ENCODE measurements at places on chromosomes 11 and 22. TPM values are rescaled to one million over a fixed set of nuclear protein-coding genes. Genes with fewer than 3 reads are reported as not detected.

DNA sequence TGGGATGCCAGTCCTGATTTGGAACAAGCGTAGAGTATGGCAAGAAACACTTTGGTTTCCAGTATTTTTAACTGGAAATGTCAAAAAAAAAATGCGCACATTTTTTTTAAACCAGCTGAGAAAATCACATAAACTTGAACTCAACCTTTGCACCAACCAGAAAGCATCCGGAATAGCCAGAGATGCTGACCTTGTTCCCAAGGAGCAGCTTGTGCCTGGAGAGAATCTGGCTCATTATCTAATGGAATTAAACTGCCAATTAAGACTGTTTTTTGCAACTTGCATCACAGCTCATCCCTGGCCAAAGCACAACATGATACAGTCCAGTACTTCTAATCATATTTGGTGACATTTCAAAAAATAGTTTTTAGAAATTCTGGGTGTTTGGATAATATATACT lies 8.4 kb upstream of the ETS1 start:
- no peak for DNase-seq
- H3K36me3 ChIP-seq = no peaks in the 10 kb centered on the region
- H3K4me1 ChIP-seq = no peaks in the 10 kb centered on the region
- H3K27ac ChIP-seq = no peak overlapping the region
- no peaks in the 10 kb centered on the region for H3K27me3 ChIP-seq

GRCh38 chr11:116807601-116808261 lies 15.4 kb downstream of the APOA4 start:
- no peak overlapping the region for H3K4me3 ChIP-seq
- no peaks in the 10 kb centered on the region for H3K36me3 ChIP-seq
- H3K27me3 ChIP-seq = no peaks in the 10 kb centered on the region
- no peak overlapping the region for H3K27ac ChIP-seq

KDM4E gene
- polyA plus RNA-seq = not detected

DNA sequence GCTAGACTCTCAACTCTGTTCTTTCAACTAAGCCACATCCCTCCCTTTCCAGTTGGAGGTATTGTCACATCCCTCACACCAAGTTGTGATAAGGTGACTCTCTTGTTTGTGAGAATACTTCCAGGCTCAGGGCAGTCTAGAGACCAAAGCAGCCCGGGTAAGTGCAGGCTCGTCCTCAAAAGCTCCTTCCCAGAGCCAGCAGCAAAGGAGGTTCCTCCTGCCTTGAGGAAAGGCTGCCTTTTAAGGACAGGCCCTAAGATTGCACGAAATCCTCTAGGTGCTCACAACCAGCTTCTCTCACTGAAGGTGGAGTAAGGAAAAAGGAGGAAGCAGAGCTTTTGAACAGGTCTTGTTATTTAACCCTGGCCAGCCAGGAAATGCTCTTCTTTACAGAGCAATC lies 53.4 kb downstream of the SMCO4 start:
- no peak for DNase-seq
- peaks cover 4% of the 10 kb centered on the region for H3K4me1 ChIP-seq
- H3K4me3 ChIP-seq = no peak overlapping the region
- no peaks in the 10 kb centered on the region for H3K36me3 ChIP-seq
- no peak overlapping the region for H3K27ac ChIP-seq

PHOX2A gene
- polyA plus RNA-seq = not detected

GRCh38 chr11:120339394-120339890 lies 3.2 kb downstream of the ARHGEF12 start:
- H3K27me3 ChIP-seq = no peaks in the 10 kb centered on the region
- H3K4me1 ChIP-seq = peaks cover 9% of the 10 kb centered on the region
- H3K4me3 ChIP-seq = peak overlapping the region; percentile 67
- DNase-seq = no peak

ACTN3 gene
- not detected for polyA plus RNA-seq

OR5AS1 gene
- not detected for polyA plus RNA-seq

- no peaks in the 10 kb centered on the region for H3K36me3 ChIP-seq
- no peak overlapping the region for H3K4me3 ChIP-seq
- H3K27ac ChIP-seq = no peak overlapping the region
- DNase-seq = no peak
- H3K27me3 ChIP-seq = no peaks in the 10 kb centered on the region
- no peaks in the 10 kb centered on the region for H3K4me1 ChIP-seq
Measured at GRCh38 chr11:2200957-2201519, 29.4 kb upstream of the TH start.

DNA sequence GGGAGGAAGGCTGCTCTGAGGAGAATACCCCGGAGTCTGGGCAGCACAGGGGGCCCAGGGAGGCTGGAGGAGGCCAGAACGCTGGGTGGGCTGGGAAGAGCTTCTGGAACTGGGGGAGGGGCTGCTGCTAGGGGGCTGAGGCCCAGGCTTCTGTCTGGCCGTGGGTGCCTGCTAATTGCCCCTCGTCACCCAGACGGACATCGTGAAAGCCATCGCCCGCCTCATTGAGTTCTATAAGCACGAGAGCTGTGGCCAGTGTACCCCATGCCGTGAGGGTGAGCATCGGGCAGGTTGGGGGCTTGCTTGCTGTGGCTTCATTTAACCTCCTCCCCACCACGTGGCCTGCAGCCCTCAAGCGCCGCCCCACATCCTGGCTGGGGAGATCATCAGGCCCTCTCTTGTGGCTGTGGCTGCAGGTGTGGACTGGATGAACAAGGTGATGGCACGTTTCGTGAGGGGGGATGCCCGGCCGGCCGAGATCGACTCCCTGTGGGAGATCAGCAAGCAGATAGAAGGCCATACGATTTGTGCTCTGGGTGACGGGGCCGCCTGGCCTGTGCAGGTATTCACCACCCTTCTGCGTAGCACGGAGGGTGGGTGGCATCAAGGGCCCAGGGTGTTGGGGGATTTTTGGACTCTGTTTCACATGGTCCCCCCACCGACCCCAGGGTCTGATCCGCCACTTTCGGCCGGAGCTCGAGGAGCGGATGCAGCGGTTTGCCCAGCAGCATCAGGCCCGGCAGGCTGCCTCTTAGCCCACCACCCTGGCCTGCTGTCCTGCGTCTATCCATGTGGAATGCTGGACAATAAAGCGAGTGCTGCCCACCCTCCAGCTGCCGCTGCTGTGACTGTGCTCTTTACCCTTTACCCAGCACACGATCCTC lies 5.2 kb downstream of the NDUFV1 start:
- H3K4me1 ChIP-seq = peaks cover 5% of the 10 kb centered on the region
- no peak for DNase-seq
- no peaks in the 10 kb centered on the region for H3K36me3 ChIP-seq
- no peak overlapping the region for H3K27ac ChIP-seq

DNA sequence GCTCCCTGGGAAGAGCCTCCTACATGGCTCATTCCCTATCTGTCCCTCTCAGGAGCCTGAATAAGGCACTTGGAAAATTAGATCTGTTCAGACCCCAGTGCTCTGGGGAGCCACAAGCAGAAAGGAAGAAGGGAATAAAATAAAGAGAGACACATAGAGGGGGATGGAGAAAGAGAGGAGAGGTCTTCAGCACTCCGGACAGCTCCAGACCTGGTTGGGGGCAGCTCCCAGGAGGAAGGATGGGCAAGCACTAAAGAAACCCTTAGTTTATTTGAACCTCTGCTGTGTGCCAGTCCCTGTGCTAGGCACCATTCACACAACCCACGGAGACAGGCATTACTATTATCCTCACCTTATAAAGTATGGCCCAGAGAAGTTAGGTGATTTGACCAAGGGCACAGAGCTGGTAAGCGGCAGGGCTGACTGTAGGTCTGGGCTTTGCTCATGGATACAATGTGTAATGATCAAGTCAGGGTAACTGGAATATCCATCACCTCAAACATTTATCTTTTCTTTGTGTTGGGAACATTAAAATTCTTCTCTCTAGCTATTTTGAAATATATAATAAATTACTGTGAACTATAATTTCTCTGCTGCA lies 53.7 kb upstream of the LRRC32 start:
- DNase-seq = no peak
- no peaks in the 10 kb centered on the region for H3K4me1 ChIP-seq
- H3K36me3 ChIP-seq = no peaks in the 10 kb centered on the region
- no peak overlapping the region for H3K27ac ChIP-seq
- H3K4me3 ChIP-seq = no peak overlapping the region

OR56B1 gene
- not detected for polyA plus RNA-seq

- no peaks in the 10 kb centered on the region for H3K27me3 ChIP-seq
- no peak for DNase-seq
- H3K4me1 ChIP-seq = no peaks in the 10 kb centered on the region
- H3K36me3 ChIP-seq = no peaks in the 10 kb centered on the region
- no peak overlapping the region for H3K4me3 ChIP-seq
Measured at GRCh38 chr11:84408946-84409411, 1122.8 kb upstream of the CCDC90B start.

DNA sequence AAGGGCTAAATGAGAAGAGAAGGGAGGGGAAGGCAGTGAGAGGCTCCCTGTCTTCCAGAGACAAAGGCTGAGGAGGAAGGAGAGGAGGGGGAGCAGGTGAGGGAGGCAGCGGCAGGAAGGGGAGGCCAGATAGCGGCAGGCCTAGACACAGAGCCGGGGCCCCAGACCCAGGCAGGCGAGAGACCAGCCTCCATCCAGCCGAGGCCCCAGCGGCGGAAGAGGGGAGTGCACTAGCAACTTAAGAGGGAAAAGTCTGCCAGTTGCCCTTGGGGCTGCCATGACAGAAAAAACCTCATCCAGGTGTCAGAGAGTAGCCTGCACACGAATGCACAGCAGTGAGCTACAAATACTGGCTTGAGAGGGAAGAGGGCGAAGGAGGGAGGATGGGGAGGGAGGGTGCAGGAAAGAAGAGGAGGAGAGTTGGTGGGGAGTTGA lies 46.7 kb downstream of the IGLL1 start:
- peaks cover 45% of the 10 kb centered on the region for H3K4me1 ChIP-seq
- peak; percentile 60 for DNase-seq
- no peaks in the 10 kb centered on the region for H3K36me3 ChIP-seq
- H3K27ac ChIP-seq = peak overlapping the region; percentile 88

DNA sequence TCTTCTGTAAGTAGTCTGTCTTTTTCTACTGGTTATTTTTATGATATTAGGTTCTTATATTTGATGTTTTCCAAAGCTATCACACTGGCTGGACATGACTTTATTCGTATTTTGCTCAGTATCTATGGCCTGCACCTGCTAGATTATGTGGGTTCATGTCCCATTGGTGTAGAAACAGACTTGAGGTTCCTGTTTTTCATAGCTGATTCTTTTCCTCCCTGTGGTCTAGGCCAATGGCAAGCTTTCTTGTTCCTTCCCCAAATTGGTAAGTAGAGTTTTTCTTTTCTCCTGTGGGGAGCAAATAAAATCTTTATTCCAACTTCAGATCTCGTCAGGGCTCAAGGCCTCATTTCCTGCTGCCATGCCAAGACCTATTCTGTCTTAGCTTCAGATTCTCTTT lies 30.2 kb upstream of the SWAP70 start:
- no peak overlapping the region for H3K4me3 ChIP-seq
- H3K27ac ChIP-seq = no peak overlapping the region
- no peaks in the 10 kb centered on the region for H3K27me3 ChIP-seq
- no peak for DNase-seq

APOL1 gene
- polyA plus RNA-seq = 75.9 TPM

DNA sequence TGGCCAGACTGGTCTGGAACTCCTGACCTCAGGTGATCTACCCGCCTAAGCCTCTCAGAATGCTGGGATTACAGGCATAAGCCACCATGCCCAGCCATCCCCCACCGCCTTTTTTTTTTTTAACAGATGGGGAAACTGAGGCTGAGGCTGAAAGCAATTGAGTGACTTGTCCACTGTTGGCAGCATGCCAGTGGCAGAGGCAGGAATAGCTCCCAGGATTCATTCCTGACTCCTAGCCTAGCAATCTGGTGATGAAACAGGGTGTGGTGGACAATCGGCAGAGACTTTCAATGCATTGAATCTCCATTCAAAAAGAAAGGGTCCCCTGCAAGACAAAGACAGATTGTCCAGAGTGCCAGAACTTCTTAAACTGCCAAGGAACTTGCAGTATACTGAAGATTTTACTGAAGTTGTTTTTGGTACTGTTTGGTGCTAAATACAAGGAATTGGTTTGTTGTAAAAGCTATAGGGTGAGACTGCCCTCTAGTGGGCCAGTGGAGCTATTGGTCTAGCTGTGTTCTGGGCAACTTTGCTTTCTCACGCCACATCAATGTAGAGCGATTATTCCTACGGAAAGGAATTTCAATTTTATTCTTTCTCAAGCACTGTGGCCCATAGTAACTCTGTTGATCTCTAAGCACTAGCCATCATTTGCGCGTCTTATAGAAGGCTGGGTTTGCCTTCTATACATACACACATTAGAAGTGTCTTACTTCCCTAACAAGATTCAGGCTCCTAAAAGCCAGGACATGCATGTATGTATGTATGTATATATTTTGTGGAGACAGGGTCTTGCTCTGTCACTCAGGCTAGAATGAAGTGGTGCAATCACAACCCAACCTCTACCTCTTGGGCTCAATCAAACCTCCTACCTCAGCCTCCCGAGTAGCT lies 21.0 kb downstream of the C22orf31 start:
- no peak overlapping the region for H3K4me3 ChIP-seq
- H3K4me1 ChIP-seq = peaks cover 9% of the 10 kb centered on the region
- no peak overlapping the region for H3K27ac ChIP-seq

INCENP gene
- polyA plus RNA-seq = 11.7 TPM

PAMR1 gene
- polyA plus RNA-seq = 1.2 TPM

GRCh38 chr11:120601536-120601935 lies 90.0 kb downstream of the GRIK4 start:
- no peaks in the 10 kb centered on the region for H3K27me3 ChIP-seq
- peaks cover 2% of the 10 kb centered on the region for H3K4me1 ChIP-seq
- peak; percentile 27 for DNase-seq

ATM gene
- 29.2 TPM for polyA plus RNA-seq

DNA sequence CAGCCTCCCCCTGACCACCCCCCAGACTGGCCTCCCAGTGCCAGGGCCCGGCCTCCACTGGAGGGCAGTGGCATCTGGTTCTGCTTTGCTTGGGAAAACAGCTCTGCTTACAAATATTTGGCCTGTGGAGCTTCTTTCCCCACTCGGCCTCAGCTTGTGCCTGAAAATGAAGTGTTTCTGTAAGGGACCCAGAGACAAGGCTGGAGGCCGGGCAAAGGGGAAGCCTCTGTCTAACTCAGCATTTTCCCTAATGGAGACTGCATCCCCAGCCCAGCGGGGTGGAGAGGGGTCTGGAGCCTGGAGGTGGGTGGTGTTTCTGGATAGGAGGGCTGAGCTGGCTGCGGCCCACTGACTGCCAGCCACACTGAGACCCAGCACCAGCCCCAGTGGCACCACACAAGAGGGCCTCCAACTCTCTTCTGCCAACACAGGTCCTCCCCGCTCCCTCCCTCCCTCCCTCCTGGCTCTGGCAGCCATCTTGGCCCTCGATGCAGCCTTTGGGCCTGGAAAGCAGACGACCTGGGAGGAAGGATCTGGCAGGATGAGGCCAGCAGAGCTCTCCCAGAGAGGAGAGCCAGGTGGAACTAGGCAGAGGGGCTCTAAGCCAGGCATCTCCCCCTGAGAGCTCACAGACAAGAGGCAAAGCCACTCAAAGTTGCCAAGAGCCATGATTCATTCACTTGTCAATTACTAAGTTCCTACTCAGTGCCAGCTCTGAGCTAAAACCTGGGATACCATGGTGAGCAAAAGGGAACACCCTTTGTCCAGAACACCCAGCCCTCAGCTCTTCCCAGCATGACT lies 77.1 kb upstream of the CD82 start:
- no peak for DNase-seq
- H3K4me3 ChIP-seq = no peak overlapping the region
- H3K36me3 ChIP-seq = no peaks in the 10 kb centered on the region
- H3K27me3 ChIP-seq = no peaks in the 10 kb centered on the region
- no peaks in the 10 kb centered on the region for H3K4me1 ChIP-seq

Data from ovary (tissue), 10 donors.